ENCODE measurements at places on chromosomes 7 and 10. TPM values are rescaled to one million over a fixed set of nuclear protein-coding genes. Genes with fewer than 3 reads are reported as not detected.
A peak's percentile ranks its signal among the peaks of the same experiment; 100 is the strongest.

LEP gene
- total RNA-seq: not detected

GRM3 gene
- total RNA-seq: not detected

ELN gene
- 13.3 TPM for total RNA-seq

CUEDC2 gene
- 81.3 TPM for total RNA-seq

ANLN gene
- 33.5 TPM for total RNA-seq

PGAM2 gene
- 0.97 TPM for total RNA-seq

MGMT gene
- total RNA-seq: 20.8 TPM

TEX47 gene
- total RNA-seq: not detected

OR2A2 gene
- total RNA-seq: not detected

GFRA1 gene
- 41.8 TPM for total RNA-seq

ZNF239 gene
- 3.7 TPM for total RNA-seq

CYP2C19 gene
- total RNA-seq: not detected

DNA sequence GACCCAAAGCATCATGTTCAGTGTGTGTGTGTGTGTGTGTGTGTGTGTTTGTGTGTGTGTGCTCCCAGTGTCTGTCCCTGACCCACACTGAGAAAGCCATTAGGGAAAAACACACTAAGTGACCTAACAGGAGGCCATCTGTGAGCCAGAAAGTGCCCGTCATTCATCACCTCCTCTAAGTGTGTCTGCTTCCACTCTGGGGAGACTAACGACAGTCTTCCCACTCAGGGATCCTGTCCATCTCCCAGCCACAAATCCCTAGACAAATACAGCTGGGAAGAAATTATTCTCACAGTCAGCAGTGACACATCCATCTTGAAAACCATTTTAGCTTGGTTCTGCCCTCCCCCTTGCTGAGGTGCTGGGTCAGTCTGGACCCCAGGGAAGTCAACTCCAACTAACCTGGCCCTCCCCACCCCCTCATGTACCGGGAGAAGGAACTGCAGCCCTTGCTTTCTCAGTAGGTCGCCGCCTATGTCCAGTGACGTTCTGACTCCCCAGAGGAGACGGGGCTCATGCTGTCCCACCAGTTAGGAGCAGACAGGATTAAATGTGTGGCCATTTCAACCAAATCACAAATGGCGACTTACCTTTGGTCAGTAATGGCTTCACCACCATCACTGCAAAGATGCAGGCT lies 296.5 kb upstream of the ZNF32 start:
- DNase-seq: peak; percentile 63
- no peak overlapping the region for H3K27ac ChIP-seq
- no peak overlapping the region for H3K4me3 ChIP-seq
- no peaks in the 10 kb centered on the region for H3K27me3 ChIP-seq
- no peaks in the 10 kb centered on the region for H3K36me3 ChIP-seq

GRCh38 chr7:108311446-108312168 lies 144.6 kb downstream of the NRCAM start:
- DNase-seq: no peak
- no peak overlapping the region for H3K4me3 ChIP-seq
- H3K36me3 ChIP-seq: no peaks in the 10 kb centered on the region
- no peaks in the 10 kb centered on the region for H3K27me3 ChIP-seq
- peaks cover 76% of the 10 kb centered on the region for H3K4me1 ChIP-seq

- no peaks in the 10 kb centered on the region for H3K27me3 ChIP-seq
- peaks cover 12% of the 10 kb centered on the region for H3K36me3 ChIP-seq
- H3K4me3 ChIP-seq: no peak overlapping the region
- DNase-seq: no peak
Observed at GRCh38 chr7:8042796-8043535, 74.4 kb downstream of the GLCCI1 start.

- no peaks in the 10 kb centered on the region for H3K27me3 ChIP-seq
- H3K27ac ChIP-seq: peak overlapping the region; percentile 61
- no peak overlapping the region for H3K4me3 ChIP-seq
Observed at GRCh38 chr10:369684-370448, 234.6 kb downstream of the ZMYND11 start.

- H3K27me3 ChIP-seq: no peaks in the 10 kb centered on the region
- H3K4me1 ChIP-seq: peaks cover 25% of the 10 kb centered on the region
- no peak overlapping the region for H3K27ac ChIP-seq
- no peaks in the 10 kb centered on the region for H3K36me3 ChIP-seq
- no peak for DNase-seq
Observed at GRCh38 chr10:100021322-100021721, 11.6 kb upstream of the DNMBP start.

DNA sequence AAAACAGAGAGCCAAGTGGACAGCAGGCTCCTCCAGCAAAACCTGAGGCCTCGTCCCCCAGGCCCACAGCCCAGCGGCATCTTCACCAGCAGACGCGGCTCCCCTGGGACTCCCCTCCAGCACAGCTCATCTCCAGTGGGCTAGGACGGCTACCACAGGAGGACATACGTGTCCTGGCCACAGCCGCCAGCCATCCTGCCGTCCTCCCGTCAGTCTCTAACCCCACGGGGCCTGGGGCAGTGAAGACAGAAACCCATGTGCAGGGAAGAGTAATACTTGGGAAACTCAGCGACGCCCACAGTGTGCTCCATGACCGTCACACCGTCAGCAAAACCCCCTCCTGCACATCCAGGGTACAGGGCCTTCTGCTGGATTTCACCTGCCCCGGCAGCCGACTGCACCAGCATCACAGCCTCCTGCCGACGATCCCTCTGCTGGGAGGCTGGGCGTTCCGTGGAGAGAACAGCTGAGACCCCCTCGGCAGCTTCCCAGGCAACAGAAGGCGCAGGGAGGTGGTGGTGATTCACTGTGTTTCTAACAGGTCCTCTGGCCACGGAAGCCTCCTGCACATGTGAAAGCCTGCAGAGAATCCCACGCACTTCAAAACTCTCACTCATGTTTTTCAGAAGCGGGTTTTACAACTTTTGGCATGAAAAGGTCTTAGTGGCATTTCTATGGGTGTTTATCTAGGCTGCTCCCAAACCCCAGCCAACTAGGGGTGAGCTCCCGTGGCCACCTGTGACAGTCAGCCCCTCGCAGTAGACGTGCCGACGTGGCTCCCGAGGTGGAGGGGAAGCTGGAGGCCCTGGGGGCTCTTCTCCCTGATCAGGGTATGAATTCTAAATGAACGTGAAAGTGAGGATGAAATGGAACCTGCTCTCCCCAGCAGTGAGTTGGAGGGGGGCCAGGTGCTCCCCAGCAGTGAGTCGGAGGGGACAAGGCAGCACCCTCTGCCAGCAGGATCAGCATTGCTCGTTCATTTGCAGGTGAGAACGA lies 513.5 kb downstream of the PTPRN2 start:
- no peaks in the 10 kb centered on the region for H3K4me1 ChIP-seq
- H3K27me3 ChIP-seq: no peaks in the 10 kb centered on the region
- no peak for DNase-seq
- no peak overlapping the region for H3K27ac ChIP-seq

DNA sequence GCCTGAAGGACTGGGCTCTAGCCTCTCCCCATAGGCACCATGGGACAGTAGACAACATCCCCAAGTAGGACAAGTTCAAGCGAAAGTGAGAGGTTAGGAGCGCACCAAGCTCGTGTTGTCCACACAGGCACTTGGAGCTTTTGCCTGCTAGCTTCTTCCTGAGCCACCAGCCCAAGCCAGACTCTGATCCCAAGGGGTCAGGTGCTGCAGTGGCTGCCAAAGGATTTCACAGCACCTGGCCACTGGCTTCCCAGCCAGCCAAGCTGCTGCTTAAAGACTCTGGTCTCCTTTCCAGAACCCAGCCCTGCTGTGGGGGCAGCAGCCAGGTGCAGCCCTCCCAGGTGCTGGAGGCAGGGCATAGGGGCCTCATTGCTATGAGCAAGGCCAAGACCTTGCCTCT lies 33.0 kb upstream of the UNC5B start:
- no peak for DNase-seq
- peaks cover 69% of the 10 kb centered on the region for H3K27me3 ChIP-seq
- no peaks in the 10 kb centered on the region for H3K4me1 ChIP-seq
- H3K4me3 ChIP-seq: no peak overlapping the region
- H3K36me3 ChIP-seq: no peaks in the 10 kb centered on the region
- no peak overlapping the region for H3K27ac ChIP-seq

DNA sequence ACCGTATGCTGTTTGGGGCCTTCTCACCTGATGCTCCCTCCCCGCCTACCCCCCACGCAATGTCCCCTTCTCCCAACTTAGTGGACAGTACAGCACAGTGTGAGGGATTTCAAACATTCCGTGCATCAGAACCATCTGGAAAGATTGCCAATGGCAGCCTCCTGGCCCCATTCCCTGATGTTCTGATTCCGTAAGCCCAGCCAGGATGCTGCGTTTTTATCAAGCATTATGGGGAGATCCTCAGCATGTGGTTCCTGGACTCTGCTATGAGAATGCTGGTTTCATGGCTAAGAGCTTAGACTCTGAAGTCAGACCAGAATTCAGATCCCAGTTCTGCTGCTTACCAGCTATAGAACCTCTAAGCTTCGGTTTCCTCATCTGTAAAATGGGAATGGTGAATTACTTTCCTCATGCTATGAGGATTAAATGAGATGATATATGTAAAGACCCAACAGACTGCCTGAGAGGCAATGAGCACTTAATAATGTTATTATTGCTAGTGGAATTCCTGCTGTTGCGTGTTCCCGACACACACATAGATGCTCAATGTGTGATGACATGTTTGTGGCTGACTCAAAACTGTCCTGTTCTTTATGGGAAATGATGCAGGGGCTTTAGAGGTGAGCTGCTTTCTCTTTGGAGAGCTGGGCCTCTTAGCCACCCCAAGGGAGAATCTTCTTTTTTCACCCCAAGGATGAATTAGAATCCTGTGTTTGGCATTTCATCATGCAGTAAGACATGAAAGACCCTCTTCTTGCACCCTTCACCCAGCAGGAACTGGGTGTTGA lies 60.8 kb upstream of the SMNDC1 start:
- no peak overlapping the region for H3K27ac ChIP-seq
- H3K27me3 ChIP-seq: no peaks in the 10 kb centered on the region
- H3K36me3 ChIP-seq: no peaks in the 10 kb centered on the region
- peaks cover 18% of the 10 kb centered on the region for H3K4me1 ChIP-seq

DNA sequence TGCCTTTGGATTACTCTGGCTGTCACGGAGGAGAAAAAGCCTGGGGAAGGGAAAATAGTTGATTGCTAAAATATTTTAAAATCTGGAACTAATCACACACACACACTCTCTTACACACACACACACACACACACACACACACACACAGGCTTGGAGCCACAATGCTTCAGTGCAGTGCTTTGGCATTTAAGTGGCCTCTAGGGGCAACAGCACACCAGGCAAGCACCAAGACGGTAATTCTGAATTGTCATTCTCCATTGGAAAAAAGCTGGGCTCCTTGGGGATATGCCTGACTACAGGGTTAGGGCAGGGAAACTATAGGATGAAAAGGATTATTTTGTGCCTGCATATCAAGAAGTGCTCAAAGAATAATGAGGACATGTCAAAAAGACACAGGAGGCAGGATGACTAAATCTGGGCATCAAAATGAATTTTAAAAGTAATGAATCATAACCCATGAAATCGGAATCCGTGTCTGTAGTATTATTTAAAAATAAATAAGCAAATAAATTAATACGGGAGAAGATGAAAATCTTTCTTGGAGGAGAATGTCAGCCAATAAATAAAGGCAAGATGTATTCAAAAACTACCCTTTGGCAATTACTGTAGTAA lies 30.4 kb upstream of the DDC start:
- H3K27ac ChIP-seq: no peak overlapping the region
- no peaks in the 10 kb centered on the region for H3K4me1 ChIP-seq
- no peaks in the 10 kb centered on the region for H3K27me3 ChIP-seq
- DNase-seq: peak; percentile 64
- H3K4me3 ChIP-seq: no peak overlapping the region

GRCh38 chr7:87395442-87396020 lies 50.1 kb downstream of the CROT start:
- H3K4me1 ChIP-seq: peaks cover 8% of the 10 kb centered on the region
- no peak overlapping the region for H3K27ac ChIP-seq
- H3K36me3 ChIP-seq: peaks cover 30% of the 10 kb centered on the region
- no peak overlapping the region for H3K4me3 ChIP-seq

GRCh38 chr7:15679306-15679705 lies 7.2 kb downstream of the MEOX2 start:
- no peak for DNase-seq
- no peaks in the 10 kb centered on the region for H3K27me3 ChIP-seq
- peaks cover 52% of the 10 kb centered on the region for H3K4me1 ChIP-seq

- H3K4me3 ChIP-seq: no peak overlapping the region
- no peak overlapping the region for H3K27ac ChIP-seq
- H3K36me3 ChIP-seq: peaks cover 30% of the 10 kb centered on the region
- peaks cover 36% of the 10 kb centered on the region for H3K4me1 ChIP-seq
Observed at GRCh38 chr10:73163096-73163495, 4.7 kb downstream of the ECD start.

GRCh38 chr10:23197416-23197861 lies 5.3 kb downstream of the PTF1A start:
- H3K27ac ChIP-seq: no peak overlapping the region
- peaks cover 2% of the 10 kb centered on the region for H3K4me1 ChIP-seq
- peaks cover 60% of the 10 kb centered on the region for H3K27me3 ChIP-seq

DNA sequence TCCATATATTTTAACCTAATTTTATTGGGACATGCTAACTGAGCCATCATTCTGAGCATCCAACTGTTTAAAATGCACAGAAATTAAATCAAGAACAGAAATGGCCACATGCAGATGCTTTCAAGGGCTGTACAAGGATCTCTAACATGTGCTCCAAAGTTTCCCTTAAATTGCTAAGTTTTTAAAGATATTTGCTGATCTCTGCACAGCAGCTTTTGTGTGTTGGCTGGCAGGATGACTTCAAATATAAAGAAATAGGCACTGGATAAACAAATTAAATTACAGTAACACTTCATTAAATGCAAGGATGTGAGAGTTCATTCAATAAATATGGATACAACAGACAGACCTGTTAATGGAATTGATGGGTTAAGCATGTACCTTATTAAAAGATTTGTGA lies 148.0 kb upstream of the MEOX2 start:
- H3K27ac ChIP-seq: no peak overlapping the region
- no peak overlapping the region for H3K4me3 ChIP-seq
- H3K36me3 ChIP-seq: no peaks in the 10 kb centered on the region

- DNase-seq: no peak
- no peaks in the 10 kb centered on the region for H3K36me3 ChIP-seq
- no peak overlapping the region for H3K4me3 ChIP-seq
Observed at GRCh38 chr10:89153116-89153515, 54.0 kb downstream of the CH25H start.

Data from osteocyte (in vitro differentiated cells).